ENCODE measurements at places on chromosomes 5 and 9. TPM values are rescaled to one million over a fixed set of nuclear protein-coding genes. Genes with fewer than 3 reads are reported as not detected.

Gene GPR21
- 3.7 TPM for total RNA-seq

Gene CATSPER3
- total RNA-seq: 0.61 TPM

Gene DBH
- 0.48 TPM for total RNA-seq

- DNase-seq: no peak
Measured at GRCh38 chr5:179251276-179251969, 93.8 kb downstream of the ADAMTS2 start.

GRCh38 chr5:90399251-90399650, 10.3 kb downstream of the CETN3 start:
- no peak for DNase-seq

DNA sequence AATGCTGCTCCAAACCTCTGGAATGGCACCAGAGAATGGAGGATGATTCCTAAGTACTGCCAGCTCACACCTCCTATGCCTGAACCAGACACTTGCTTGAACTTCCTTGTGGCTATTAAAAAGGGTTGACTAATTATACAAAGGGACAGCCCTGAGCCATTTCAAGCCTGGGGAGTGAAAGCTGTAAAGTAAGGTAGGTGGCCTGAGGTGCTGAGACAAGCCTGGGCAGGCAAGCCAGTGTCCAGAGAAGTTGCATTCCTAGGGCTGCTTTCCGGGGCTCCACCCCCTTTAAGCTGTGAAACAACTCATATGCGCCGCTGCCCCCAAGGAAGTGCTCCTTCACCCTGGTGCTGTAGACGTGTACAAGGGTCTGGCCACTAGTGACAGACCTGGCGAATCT, 79.9 kb upstream of the SLC1A3 start:
- DNase-seq: no peak

DNA sequence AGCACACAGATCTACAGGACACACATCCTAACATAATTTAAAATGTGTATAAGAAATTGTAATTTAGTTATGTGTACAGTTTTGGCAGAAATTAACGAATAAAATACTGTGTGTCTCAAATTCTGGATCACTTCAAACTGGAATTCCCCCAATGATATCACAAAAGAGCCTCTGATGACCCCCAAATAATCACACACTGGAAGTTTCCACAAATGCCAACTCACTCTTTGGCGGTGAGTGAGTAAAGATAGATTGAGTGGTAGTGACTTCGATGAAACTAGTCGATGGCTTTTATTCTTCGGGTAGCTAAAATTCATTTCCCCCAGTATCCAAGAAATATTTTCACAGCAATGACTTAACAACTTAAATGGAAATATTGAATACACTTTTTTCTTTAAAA, 2.2 kb downstream of the ZNF366 start:
- no peak for DNase-seq

- DNase-seq: no peak
Measured at GRCh38 chr5:41503310-41503709, 7.1 kb downstream of the PLCXD3 start.

GRCh38 chr9:99955606-99956005, 49.2 kb downstream of the STX17 start:
- no peak for DNase-seq

DNA sequence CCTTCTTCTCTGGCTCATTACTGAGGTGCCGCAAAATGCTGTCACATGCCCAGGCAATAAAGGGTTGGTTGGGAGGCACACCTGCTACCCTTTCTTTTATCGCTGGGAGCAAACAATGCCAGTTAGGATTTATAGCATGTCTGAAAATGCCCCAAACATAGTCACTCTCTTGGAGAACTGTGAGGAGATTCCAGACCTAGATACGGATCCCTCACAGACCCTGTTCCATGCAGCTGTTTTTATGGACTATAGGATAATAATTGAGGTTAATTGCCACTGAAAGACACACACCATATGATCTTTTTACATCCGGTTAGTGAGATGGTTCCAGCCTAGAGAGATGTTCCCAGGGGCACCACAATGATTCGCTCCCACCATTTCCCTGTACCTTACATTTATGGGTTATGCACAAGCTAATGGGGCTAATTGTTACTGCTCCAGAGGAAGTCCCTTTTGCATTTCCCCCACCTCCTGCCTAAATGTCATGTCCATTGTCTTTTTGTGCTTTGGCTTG, 318.1 kb downstream of the PIK3R1 start:
- no peak for DNase-seq

All from lung (tissue), 17 donors.